ENCODE measurements at places on chromosomes 6 and 20. TPM values are rescaled to one million over a fixed set of nuclear protein-coding genes. Genes with fewer than 3 reads are reported as not detected.
A peak's percentile ranks its signal among the peaks of the same experiment; 100 is the strongest.

DNA sequence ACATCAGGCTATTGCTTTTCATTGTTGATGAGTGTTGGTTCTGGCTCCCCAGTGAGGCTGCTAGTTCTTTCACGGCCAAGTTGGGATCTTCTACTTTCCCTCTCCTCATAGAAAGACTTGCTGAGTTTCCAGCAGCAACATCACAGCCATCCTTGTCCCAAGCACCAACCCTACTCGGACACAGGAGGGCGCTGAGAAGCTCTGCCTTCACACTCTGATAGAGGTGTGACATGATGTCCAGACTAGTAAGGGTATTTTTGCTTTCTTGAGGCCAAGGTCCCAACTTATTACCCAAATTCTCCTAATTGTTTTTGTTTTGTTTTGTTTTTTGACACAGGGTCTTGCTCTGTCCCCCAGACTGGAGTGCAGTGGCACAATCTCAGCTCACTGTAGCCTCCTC is 3.0 kb upstream of the GCM1 start:
- no peaks in the 10 kb centered on the region for H3K27me3 ChIP-seq
- DNase-seq: no peak
- H3K27ac ChIP-seq: no peak overlapping the region
- no peaks in the 10 kb centered on the region for H3K36me3 ChIP-seq
- no peaks in the 10 kb centered on the region for H3K4me1 ChIP-seq

- no peak for DNase-seq
- H3K27me3 ChIP-seq: no peaks in the 10 kb centered on the region
- no peaks in the 10 kb centered on the region for H3K36me3 ChIP-seq
- H3K4me1 ChIP-seq: peaks cover 49% of the 10 kb centered on the region
Measured at GRCh38 chr6:139243536-139243935, 48.3 kb downstream of the TXLNB start.

DNA sequence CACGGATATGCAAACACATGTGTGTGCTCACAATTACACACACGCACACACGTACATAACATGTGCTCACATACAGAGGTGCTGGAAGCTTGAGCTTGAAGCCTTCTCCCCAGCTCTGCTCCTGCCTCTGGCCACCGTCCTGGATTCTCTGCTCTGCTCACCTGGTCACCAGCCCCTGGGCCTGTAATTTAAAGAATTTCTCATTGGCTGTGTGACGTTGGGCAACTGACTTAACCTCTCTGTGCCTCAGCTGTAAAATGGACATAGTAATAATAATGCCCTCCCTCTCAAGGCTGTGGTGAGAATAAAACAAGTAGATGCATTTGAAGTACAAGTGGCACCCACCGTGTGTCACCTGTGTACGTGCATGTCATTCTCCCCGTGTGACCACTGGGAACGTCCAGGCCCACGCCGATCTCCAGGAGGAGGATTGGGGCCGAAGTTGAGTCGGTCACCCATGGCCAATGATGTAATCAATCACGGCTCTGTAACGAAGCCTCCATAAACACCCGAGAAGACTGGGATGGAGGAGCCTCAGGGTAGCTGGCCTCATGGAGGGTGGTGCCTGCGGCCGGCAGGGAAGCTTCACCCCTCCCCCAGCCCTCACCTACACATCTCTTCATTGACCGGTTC is 160.9 kb upstream of the AFDN start:
- no peak overlapping the region for H3K4me3 ChIP-seq
- no peak for DNase-seq
- peak overlapping the region; percentile 91 for H3K27ac ChIP-seq
- no peaks in the 10 kb centered on the region for H3K36me3 ChIP-seq
- H3K4me1 ChIP-seq: peaks cover 56% of the 10 kb centered on the region

GRCh38 chr20:60759651-60760050 is 492.4 kb upstream of the CDH4 start:
- H3K4me3 ChIP-seq: no peak overlapping the region
- no peaks in the 10 kb centered on the region for H3K36me3 ChIP-seq
- no peak for DNase-seq
- no peaks in the 10 kb centered on the region for H3K4me1 ChIP-seq

DNA sequence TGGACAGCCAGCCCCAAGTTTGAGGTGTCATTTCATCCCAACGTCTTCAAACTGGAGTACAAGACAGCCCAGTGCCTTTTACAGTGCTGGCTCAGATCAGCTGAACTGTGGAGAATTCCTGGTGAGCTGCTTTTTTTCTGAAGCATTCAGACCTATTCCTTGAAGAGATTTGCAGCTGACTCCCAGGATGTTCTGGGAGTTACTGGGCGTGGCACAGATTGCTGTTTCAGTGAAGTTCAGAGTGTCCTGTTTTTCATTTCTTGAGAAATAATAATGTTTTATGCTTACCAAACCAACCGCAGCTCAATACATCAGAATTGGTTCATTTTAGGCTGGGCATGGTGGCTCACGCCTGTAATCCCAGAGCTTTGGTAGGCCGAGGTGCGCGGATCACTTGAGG is 33.4 kb upstream of the SRPK1 start:
- no peak for DNase-seq
- no peak overlapping the region for H3K27ac ChIP-seq
- no peak overlapping the region for H3K4me3 ChIP-seq

- H3K36me3 ChIP-seq: peaks cover 67% of the 10 kb centered on the region
- DNase-seq: no peak
- H3K4me1 ChIP-seq: peaks cover 16% of the 10 kb centered on the region
- no peaks in the 10 kb centered on the region for H3K27me3 ChIP-seq
- no peak overlapping the region for H3K4me3 ChIP-seq
- H3K27ac ChIP-seq: peak overlapping the region; percentile 44
Measured at GRCh38 chr20:49291200-49291599, 13.3 kb upstream of the ZNFX1 start.

DNA sequence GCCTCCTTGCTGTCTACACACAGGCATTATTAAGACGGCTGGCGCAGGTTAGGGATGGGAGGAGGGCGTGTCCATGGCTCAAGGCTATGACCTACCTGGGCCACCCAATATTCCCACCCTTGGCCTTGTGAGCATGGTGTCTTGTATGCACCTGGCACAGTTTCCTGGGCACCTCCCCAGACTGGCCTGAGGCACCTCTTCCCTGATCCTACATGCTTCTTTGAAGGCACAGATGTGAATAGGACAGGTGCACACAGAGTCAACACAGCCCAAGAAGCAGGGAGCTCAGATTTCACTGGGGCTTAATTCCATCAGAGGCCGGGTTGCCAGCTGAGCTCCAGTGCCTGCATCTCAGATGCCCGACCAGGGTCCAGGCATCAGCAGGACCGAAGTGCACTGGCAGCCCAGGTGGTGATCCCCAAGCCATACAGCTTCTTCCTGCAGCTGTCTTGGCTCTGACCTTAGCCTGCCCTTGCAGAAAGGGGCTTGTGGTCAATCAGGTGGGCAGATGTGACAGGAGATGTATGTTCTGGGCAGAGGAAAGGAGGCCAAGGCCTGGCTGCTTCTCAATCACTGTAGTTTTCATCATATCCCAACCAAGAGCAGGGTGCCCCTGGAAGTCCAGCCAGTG is 287.7 kb downstream of the CLIC5 start:
- no peak overlapping the region for H3K4me3 ChIP-seq
- H3K4me1 ChIP-seq: peaks cover 37% of the 10 kb centered on the region
- no peaks in the 10 kb centered on the region for H3K36me3 ChIP-seq

- no peaks in the 10 kb centered on the region for H3K27me3 ChIP-seq
- DNase-seq: no peak
- peaks cover 33% of the 10 kb centered on the region for H3K4me1 ChIP-seq
- peaks cover 6% of the 10 kb centered on the region for H3K36me3 ChIP-seq
Measured at GRCh38 chr6:148347441-148348054, 4.9 kb downstream of the SASH1 start.

Gene SRSF6
- total RNA-seq: 298 TPM

Gene ABHD16B
- not detected for total RNA-seq

Gene ARMH2
- total RNA-seq: not detected

Gene BLTP3A
- 14.7 TPM for total RNA-seq
